ENCODE measurements at places on chromosomes 16 and 17.

- no peak for DNase-seq
Observed at GRCh38 chr16:2867661-2867986, 9.7 kb upstream of the PRSS22 start.

- DNase-seq: no peak
Observed at GRCh38 chr17:18262641-18263040, 2.2 kb downstream of the MIEF2 start.

DNA sequence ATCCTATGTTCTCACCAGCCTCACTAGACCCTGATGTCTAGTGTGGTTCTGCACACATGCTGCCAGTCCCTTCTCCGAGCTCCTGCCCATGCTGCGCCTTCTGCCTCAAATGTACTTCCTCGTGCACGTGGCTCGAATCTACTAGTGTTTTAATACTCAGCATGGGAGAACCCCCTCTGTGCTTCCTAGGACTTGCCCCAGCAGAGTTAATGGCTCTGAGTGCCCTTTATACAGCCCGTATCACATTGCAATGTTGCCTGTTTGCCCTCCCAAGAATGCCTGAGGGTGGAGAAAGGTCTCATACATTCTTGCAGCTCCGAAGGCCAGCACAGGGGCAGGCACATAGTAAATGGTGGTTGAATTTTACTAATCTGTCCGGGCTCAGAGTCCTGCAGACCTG, 190.8 kb upstream of the NLRP1 start:
- no peak for DNase-seq

DNA sequence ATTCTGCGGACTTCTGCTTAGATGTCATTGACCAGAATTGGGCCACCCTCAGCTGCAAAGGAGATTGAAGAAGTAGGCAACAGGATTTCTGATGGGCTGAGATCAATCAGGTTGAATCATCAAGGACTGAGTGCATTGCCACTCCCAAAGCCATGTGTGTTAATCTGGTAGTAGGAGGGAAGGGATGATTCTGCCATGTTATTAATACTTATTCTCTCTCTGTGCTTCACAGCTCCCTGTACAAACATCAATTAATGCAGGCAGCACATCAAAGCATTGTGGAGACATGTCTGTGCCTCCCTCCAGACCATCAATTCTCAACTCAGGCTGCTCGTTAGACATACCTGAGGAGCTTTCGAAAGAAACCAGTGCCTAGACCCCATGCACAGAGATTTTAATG, 11.6 kb downstream of the LRRC3C start:
- DNase-seq: no peak

DNA sequence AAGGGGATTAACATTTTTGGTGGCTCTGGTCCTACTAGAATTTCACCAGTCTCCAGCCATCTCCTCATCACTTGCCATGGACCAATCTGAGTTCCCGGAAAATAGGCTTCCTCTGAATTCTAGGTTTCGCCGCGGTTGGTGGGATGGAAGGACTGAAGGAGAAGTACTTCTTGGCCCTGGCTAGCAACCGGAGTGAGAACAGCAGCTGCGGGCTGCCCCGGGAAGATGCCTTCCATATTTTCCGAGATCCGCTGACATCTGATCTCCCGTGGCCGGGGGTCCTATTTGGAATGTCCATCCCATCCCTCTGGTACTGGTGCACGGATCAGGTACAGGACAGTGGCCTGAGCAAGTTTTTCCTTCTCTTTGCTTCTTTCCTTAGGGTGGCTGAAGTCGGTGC, 45.0 kb downstream of the SLC5A11 start:
- DNase-seq: no peak

GRCh38 chr17:38628441-38628840, 22.7 kb upstream of the SRCIN1 start:
- DNase-seq: no peak

- DNase-seq: peak; percentile 76
Observed at GRCh38 chr16:71412270-71413160, 29.3 kb downstream of the TLE7 start.

DNA sequence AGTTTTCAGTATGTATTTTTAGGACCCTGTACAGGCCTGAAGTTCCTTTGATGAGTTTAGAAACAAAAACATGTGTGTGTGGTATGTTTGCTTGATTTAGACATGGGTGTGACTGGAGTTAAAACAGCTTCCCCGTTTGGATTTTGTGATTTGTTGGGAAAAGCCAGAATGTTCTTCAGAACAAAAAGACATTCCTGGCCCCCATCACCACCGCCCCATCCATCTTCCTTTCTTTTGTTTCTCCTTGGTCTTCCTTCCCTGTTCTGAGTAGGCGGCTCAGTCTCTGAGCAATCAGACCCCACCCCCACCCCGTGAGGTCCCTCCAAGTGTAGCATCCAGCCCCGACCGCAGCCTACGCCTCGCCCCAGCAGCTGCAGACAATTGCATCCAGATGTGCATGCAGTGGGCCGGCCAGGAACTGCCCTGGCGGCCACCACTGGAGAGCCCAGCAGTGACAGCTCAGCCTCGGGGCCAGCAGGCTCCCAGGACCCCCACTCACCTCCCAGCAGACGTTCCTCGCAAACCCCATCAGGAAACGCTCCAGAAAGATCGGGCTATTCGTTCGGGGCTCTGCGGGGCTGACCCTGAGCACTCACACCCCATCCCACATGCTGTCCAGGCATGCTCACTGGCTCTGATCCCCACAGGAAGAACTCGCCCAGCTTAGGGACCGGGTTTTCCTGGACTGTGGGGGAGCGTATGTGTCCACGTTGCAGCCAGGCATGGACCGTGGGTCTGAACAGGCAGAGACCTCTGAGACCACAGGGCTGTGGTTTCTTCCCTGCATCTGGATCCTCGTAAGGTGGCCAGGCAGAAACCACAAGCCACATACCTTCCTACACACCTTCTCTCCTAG, 99.8 kb upstream of the CDH5 start:
- DNase-seq: no peak

DNA sequence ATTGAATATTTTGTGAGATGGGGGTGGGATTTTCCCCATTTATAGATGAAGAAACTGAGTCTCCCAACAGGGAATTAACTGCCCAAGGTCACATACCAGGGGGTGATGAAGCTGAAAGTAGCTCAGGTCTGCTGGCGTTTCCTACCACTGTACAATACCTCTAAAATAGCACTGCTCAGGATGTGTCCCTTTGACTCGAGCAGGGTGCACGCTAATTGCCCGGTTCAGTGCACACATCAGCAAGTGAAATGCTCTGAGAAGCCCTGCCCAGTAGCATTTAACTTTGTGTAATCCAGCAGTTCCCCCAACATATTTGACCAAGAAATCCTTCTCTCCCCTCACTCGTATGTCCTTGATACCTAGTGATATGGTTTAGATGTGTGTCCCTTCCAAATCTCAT, 50.1 kb upstream of the DDX52 start:
- DNase-seq: no peak

- DNase-seq: peak; percentile 34
Observed at GRCh38 chr17:7191571-7192270, 12.6 kb upstream of the ASGR1 start.

- no peak for DNase-seq
Observed at GRCh38 chr16:69727916-69728270, 1.5 kb upstream of the NQO1 start.

DNA sequence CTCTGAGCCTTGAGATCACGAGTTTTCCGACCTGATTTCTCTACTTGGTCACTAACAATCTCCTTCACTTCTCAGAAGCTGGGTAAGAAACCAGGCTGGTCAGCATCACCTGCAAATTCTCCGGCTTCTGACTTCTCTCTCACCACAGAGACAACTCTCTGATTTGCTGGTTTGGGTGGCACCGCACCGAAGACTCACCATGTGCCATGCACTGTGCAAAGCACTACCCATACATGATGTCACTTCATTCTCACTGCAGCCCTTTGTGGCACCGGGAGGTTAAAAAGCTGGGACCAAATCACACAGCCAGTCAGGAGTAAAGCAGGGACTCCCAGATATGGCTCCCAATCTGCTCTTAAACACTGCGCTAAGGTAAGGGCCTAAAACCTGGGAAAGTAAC, 647 bp downstream of the VAC14 start:
- peak; percentile 38 for DNase-seq

- no peak for DNase-seq
Observed at GRCh38 chr16:3207086-3207953, 19.3 kb downstream of the OR1F1 start.

GRCh38 chr17:9470171-9470570, 105.4 kb downstream of the STX8 start:
- DNase-seq: no peak

DNA sequence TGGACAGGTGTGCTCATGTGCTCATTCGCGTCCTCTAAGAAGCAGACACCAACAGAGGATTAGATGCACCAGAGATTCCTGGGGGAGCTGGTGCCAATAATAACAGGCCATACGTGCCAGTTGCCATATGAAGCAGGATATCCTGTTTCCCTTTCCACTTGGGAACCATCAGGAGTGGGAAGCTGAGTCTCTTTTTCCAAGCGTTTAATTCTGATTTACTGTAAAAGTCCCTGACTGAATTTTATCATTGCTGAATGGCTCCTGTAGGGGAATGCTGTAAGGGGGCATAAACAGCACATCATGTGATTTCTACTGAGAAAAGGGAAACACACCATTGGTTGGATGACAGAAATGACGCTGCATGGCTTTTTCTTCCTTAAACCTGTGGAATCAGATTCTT, 113.3 kb downstream of the IRF8 start:
- no peak for DNase-seq

GRCh38 chr17:78748730-78749317, 33.2 kb downstream of the CYTH1 start:
- DNase-seq: peak; percentile 77

DNA sequence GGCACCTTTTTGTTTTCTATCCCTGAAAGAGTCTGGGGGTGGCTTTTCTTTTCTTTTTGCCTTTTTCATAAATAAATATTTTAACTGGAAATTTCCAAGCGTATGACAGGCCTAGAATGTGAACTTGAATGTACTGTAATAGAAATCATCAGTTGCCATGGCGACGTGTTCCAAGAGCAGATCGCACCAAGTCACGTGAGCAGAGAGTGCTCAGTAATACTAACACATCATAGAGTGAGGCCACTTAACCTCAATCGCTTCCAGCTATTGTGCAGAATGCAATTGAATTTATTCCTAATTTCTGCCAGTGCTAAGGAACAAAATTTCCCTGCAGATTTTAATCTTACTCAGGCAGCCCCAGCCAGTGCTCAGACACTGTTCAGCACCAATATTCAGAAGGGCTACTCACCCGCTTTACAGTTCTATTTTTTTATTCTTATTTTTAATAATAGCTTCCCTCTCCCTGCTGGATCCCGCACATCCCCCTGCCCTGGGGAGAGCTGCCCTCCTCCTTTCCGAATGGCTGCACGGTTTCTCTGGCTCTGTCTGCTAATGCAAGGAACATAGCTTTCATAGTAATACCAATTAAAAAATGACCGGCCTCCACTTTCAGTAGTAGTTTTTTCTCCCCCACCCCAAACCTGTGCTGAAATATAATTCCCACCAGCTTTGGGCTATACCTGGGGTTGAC, 26.2 kb upstream of the PMFBP1 start:
- no peak for DNase-seq

DNA sequence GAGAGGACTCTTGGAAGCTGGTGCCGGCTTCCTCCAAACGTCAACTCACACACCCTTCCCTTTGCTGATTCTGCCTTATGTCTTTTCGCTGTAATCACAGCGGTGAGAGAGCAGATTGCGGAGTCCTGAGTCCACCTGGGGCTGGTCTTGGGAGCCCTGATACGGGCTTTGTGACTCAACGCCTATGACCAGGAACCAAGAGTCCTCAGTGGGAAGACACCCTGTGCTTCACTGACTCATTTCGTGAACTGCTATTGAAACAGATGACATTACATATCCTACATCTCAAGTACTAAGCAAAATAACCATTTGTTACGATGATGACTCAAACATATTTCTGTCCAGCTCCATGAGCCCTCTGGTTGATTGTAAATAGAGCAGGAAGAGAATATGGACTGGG, 90.7 kb upstream of the CREBBP start:
- no peak for DNase-seq

DNA sequence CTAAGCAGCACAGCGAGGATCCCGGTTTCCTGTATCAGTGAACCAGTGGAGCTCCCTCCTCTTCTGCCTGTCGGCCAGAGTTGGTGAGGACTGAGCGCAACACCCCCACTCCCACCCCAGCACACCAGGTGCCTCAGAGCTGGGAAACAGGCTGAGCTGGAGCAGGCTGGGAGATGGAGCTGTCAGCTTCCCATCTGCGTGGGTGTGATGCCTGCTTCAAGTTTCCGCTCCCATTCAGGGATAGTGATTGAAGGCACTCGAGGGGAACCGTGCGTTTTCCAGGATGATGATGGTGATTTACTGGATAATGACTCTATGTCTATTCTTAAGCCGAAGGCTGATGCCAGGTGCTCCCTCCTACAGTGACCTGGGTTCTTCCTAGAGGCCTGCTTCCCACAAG, 144.5 kb downstream of the TMEM132E start:
- no peak for DNase-seq

GRCh38 chr17:34644941-34645550, 65.7 kb downstream of the TMEM132E start:
- DNase-seq: no peak

DNA sequence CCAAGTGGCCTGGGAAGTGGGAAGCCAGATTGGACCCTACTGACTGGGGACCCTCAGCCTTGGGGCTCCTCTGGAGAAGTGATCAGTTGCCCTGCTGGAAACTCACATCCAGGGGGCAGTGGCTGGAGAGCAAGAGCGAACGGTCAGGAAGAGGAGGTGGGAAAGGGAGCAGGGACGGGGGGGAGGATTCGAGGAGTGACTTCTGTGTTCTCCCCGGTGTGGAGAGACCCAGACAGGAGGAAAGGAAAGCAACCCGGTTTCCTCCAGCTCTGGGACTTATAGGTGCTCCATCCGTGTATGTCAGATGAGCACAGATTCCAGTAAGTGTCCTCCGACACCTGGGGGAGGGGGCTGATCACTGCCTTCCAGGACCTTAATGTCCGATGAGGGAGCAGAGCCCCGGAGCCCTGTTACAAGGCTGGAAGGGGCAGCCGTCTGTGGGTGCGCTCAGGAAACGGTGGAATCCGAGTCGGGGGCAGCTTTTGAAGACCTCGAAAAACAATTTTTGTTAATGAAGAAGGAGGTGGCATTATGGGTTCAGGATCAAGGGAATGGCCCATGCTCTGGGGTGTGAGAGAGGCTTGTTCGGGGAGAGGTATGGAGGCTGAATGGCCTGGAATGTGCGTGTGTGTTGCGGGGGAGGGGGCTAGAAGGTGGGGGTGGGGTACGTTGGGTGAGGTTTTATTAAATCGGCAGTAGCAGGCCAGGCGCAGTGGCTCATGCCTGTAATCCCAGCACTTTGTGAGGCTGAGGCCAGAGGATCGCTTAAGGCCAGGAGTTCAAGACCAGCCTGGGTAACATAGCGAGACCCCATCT, 34.8 kb upstream of the NDRG4 start:
- no peak for DNase-seq

GRCh38 chr17:57927048-57927723, 28.0 kb downstream of the CUEDC1 start:
- DNase-seq: no peak
